ENCODE measurements at places on chromosomes 5 and 9.
A peak's percentile ranks its signal among the peaks of the same experiment; 100 is the strongest.

GRCh38 chr9:90898228-90898627 is 96.6 kb downstream of the SYK start:
- no peaks in the 10 kb centered on the region for H3K36me3 ChIP-seq
- DNase-seq = no peak
- H3K4me3 ChIP-seq = no peak overlapping the region
- no peaks in the 10 kb centered on the region for H3K4me1 ChIP-seq
- H3K27ac ChIP-seq = no peak overlapping the region
- H3K27me3 ChIP-seq = no peaks in the 10 kb centered on the region

DNA sequence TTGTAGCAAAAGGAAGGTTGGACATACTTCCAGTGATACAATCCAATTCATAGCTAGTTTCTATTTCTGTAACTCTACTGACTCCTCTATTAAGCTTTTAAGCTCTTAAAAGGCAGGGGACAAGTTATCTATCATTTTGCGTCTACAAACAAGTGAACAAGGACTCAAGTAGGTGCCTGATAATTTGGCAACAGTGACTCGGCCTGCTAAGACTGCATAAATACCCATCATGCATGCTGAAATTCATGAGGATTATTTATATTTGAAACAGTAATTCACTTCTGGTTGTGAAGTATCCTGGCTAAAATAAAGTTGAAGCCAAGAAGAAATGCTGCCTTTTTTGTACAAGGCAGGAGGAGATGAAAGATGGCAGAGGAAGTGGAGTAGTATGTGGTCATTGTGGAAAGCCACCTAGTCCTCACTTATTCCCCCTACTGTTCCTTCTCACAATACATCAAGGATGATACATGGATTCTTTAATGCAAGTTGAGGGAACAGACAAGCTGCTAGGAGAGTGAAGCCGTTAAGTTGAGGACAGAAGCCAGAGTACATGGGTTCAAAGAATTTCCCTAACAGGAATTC is 74.0 kb downstream of the MRPS27 start:
- no peaks in the 10 kb centered on the region for H3K27me3 ChIP-seq
- peaks cover 76% of the 10 kb centered on the region for H3K4me1 ChIP-seq
- no peaks in the 10 kb centered on the region for H3K36me3 ChIP-seq
- no peak for DNase-seq
- H3K27ac ChIP-seq = peak overlapping the region; percentile 76

- no peaks in the 10 kb centered on the region for H3K27me3 ChIP-seq
- DNase-seq = no peak
- peaks cover 19% of the 10 kb centered on the region for H3K36me3 ChIP-seq
- H3K4me1 ChIP-seq = peaks cover 39% of the 10 kb centered on the region
Measured at GRCh38 chr9:127847178-127847510, 7.3 kb downstream of the ENG start.

GRCh38 chr5:12794476-12795332 is 890.5 kb upstream of the CTNND2 start:
- H3K4me3 ChIP-seq = no peak overlapping the region
- no peaks in the 10 kb centered on the region for H3K4me1 ChIP-seq
- DNase-seq = no peak
- no peaks in the 10 kb centered on the region for H3K36me3 ChIP-seq
- H3K27me3 ChIP-seq = no peaks in the 10 kb centered on the region

GRCh38 chr5:129856325-129856724 is 47.9 kb upstream of the CHSY3 start:
- no peaks in the 10 kb centered on the region for H3K36me3 ChIP-seq
- H3K27ac ChIP-seq = no peak overlapping the region
- no peak overlapping the region for H3K4me3 ChIP-seq
- DNase-seq = no peak

DNA sequence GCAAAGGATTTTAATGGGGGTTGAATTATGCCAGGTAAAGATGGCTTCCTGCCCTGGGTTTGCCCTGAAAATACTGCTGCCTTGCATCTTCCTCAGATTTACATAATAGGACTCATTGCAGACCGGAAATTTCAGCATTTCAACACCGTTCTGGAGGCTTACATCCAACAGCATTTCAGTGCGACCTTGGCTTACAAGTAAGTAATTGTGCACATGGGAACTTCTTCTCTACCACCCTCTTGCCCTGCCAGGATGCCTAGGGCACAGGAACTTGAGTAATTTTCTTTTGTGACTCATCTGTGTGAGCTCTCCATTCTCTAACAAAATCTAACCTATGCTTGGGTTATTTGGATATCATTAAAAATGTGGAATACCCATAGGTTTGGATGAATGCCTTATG is 80.2 kb downstream of the DOCK2 start:
- no peaks in the 10 kb centered on the region for H3K36me3 ChIP-seq
- no peak overlapping the region for H3K27ac ChIP-seq
- no peaks in the 10 kb centered on the region for H3K27me3 ChIP-seq
- H3K4me3 ChIP-seq = no peak overlapping the region
- DNase-seq = no peak

DNA sequence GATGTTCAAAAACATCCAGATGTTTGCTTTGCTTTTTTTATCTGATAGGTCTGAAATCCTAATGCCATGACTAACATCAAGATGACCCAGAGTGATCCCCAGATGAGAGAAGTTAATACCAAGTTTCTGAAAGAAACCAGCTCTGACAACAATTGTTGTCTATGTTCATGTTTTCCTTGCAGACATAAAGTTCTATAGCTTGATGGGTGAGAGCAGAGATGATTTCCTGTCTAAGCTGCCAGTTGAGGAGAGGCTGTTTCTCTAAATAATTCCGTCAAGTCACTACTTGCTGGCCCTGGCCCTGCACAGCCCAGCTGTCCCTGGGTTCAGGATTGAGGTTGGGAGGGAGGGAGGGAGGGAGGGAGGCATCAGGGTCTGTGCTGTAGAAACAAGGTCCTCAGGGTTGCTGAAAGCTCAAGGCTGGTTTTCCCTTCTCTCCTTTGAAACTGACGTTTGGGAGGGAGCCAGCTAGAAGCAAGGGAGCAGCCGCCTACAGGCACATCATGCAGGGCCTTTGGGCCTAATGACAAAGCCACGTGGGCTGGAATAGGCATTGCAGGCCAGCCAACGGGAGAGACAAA is 3.9 kb downstream of the SPARC start:
- no peaks in the 10 kb centered on the region for H3K36me3 ChIP-seq
- H3K27ac ChIP-seq = peak overlapping the region; percentile 89
- H3K4me3 ChIP-seq = peak overlapping the region; percentile 75
- H3K27me3 ChIP-seq = no peaks in the 10 kb centered on the region

- no peak overlapping the region for H3K27ac ChIP-seq
- H3K36me3 ChIP-seq = no peaks in the 10 kb centered on the region
- no peaks in the 10 kb centered on the region for H3K27me3 ChIP-seq
- no peaks in the 10 kb centered on the region for H3K4me1 ChIP-seq
- no peak overlapping the region for H3K4me3 ChIP-seq
Measured at GRCh38 chr5:88480245-88480644, 211.6 kb upstream of the TMEM161B start.

DNA sequence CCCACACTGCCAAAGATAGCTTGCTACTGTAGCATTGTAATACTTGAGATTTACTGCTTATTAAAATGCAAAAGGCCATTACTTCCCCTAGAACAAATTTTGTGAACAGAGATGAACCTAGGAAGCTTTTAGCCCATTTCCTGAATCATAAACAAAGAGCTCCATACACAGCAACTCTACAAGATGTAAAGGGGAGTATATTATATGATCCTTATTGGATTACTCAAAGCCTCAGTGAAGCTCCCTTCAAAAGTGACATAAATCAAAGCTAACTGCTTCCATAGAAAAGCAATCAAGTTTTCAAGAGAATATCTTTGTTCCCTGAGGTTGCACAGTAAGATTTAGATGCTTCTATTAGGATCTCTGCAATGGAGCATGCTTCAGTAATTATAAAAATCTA is 629.8 kb downstream of the EFNA5 start:
- H3K27me3 ChIP-seq = no peaks in the 10 kb centered on the region
- no peaks in the 10 kb centered on the region for H3K4me1 ChIP-seq
- no peak overlapping the region for H3K27ac ChIP-seq

DNA sequence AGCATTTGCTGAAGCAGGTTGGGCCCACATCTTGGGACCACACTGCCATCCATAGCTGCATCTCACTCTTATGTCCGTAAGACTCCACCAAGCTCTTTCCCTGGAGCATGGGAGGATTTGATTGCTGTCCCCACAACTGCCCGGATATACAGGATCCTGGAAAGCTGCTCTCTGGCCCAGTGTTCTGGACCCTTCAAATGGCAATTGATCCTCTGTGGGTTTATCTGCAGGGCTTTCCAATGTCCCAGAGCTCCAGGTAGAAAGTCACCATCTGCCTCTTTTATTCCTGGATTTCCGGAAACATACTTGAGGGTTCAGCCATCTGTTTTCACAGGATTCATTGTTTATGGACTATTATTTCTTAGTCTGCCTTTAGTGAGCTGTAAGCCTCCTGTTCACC is 214.6 kb downstream of the SREK1 start:
- no peaks in the 10 kb centered on the region for H3K4me1 ChIP-seq
- H3K36me3 ChIP-seq = no peaks in the 10 kb centered on the region
- DNase-seq = no peak
- no peak overlapping the region for H3K4me3 ChIP-seq
- H3K27me3 ChIP-seq = no peaks in the 10 kb centered on the region
- no peak overlapping the region for H3K27ac ChIP-seq

- H3K4me3 ChIP-seq = no peak overlapping the region
- H3K27ac ChIP-seq = no peak overlapping the region
- H3K4me1 ChIP-seq = no peaks in the 10 kb centered on the region
- DNase-seq = no peak
- no peaks in the 10 kb centered on the region for H3K36me3 ChIP-seq
Measured at GRCh38 chr5:121380066-121380465, 471.6 kb upstream of the FTMT start.

DNA sequence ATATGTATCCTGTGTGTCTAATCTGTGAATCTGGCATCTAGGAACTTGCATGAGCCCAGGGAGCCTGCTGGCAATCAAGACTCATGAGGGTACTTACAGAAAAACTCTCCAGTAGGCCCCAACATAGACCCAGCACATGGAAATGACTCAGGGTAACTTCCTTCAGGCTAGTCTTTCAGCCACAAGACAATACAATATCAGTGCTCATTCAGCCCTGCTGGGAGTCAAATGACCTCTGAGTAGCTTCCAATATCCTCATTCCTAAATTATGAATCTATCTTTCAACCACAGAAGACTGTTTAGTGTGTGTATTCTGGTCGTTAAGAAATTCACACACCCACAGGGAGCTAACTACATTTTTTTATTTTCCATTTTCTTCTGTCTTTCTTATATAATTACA is 1273.0 kb downstream of the EFNA5 start:
- DNase-seq = no peak
- H3K27ac ChIP-seq = no peak overlapping the region
- H3K4me3 ChIP-seq = no peak overlapping the region
- H3K4me1 ChIP-seq = no peaks in the 10 kb centered on the region

DNA sequence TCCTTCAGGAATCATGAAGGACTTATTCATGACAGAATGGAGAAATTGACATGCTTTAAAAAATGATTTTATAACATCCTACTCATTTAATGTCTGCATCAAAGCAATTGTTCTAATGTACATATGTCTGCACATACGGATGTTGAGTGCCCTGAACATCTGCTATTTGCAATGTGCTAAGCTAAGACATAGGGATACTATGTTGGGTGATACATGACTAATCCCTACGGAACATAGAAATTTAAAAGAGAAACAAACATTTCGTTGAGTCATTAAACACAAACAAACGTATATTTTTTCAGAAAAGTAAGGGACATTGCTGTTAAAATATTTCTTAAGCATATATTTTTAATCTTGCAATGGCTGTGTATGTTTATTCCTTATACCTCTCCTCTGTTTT is 686.5 kb upstream of the ADAMTS16 start:
- H3K27ac ChIP-seq = no peak overlapping the region
- H3K4me1 ChIP-seq = no peaks in the 10 kb centered on the region
- no peak overlapping the region for H3K4me3 ChIP-seq
- no peak for DNase-seq
- H3K36me3 ChIP-seq = no peaks in the 10 kb centered on the region

DNA sequence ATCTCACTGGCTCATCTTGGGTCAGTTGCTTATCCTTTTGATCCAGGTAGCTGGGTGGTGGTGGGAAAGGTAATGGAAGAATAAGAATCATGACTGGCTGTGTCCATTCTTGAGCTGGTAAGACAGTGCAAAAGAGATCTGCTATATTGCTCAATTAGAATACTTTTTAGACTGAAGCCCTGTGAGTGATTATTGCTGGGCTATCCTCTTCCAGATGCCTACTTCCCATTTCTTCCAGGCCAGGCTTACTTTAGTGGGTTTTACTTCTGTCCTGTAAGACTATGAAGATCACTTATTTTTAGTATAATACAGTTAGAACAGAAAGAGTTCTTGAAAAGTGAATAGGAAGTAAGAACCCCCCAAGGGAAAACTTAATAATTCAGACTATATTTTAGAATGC is 7.2 kb downstream of the MARCHF6 start:
- H3K4me1 ChIP-seq = no peaks in the 10 kb centered on the region
- H3K36me3 ChIP-seq = no peaks in the 10 kb centered on the region
- no peak for DNase-seq
- H3K4me3 ChIP-seq = no peak overlapping the region
- H3K27me3 ChIP-seq = no peaks in the 10 kb centered on the region

DNA sequence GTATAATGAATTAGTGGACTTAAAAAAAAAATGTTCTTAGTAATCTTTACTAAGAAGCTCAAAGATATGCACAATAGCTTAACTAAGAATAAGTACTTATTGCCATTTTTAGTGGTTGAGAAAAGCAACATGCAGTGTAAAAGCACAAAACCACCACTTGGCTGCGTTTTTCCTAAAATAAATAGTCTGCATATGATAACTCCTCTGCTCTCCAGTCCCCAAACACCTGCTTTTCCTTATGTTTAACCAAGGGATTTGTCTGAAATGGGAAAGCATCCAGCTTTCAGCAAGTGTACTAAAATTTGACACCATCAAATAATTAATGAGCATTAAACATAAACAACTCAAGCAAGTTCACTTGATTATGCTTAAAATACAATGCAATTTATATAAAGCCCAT is 41.4 kb downstream of the PSIP1 start:
- no peak overlapping the region for H3K4me3 ChIP-seq
- H3K36me3 ChIP-seq = peaks cover 56% of the 10 kb centered on the region
- no peaks in the 10 kb centered on the region for H3K4me1 ChIP-seq
- DNase-seq = no peak
- H3K27ac ChIP-seq = no peak overlapping the region
- H3K27me3 ChIP-seq = no peaks in the 10 kb centered on the region

GRCh38 chr5:73375191-73375545 is 73.4 kb downstream of the FOXD1 start:
- H3K27me3 ChIP-seq = peaks cover 12% of the 10 kb centered on the region
- no peak overlapping the region for H3K4me3 ChIP-seq
- DNase-seq = no peak
- no peaks in the 10 kb centered on the region for H3K36me3 ChIP-seq

GRCh38 chr9:78783743-78784142 is 486.8 kb downstream of the PSAT1 start:
- no peaks in the 10 kb centered on the region for H3K4me1 ChIP-seq
- no peak overlapping the region for H3K27ac ChIP-seq
- H3K4me3 ChIP-seq = no peak overlapping the region
- no peaks in the 10 kb centered on the region for H3K27me3 ChIP-seq
- no peak for DNase-seq

GRCh38 chr9:93057042-93057702 is 1.3 kb upstream of the SUSD3 start:
- no peak overlapping the region for H3K4me3 ChIP-seq
- H3K27me3 ChIP-seq = no peaks in the 10 kb centered on the region
- no peaks in the 10 kb centered on the region for H3K36me3 ChIP-seq
- peaks cover 64% of the 10 kb centered on the region for H3K4me1 ChIP-seq
- DNase-seq = no peak

All from tibial artery (tissue), 4 donors.